Stimulated activated CD4-positive, alpha-beta T cell treated with anti-CD3 and anti-CD28 coated beads, Interleukin-12 subunit alpha, Interleukin-12 subunit beta, amount 100 ng/mL, for 48 hours (primary cell): ENCODE measurements at places on chromosomes 11 and 22.

GRCh38 chr22:28989484-28989883 lies 72.1 kb downstream of the C22orf31 start:
- DNase-seq = no peak

DNA sequence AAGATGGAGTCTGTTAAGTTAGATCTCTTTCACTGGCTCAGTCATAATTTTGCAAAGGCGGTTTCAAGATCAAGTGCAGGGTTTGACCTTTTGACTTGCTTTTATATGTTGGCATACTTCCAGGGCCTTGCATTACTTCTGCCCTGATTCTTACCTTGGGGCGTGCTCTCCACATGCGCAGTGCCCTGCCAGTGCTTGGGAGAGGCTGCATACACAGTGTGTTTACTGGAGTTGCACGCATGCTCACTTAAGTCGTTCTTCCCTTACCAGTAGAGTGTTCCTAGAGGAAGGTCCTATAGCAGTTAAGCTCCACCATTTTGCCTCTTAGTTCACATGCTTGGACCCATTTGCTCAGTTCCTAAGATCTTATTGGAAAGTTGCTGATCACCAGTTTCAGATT lies 21.0 kb upstream of the TMEM123 start:
- no peak for DNase-seq

- no peak for DNase-seq
Measured at GRCh38 chr11:130212431-130212961, 52.9 kb downstream of the ST14 start.

- no peak for DNase-seq
Measured at GRCh38 chr11:64001484-64002420, 15.5 kb downstream of the OTUB1 start.

- no peak for DNase-seq
Measured at GRCh38 chr11:71298761-71299181, 46.4 kb upstream of the SHANK2 start.

- no peak for DNase-seq
Measured at GRCh38 chr11:96256215-96257011, 86.6 kb downstream of the MAML2 start.

GRCh38 chr11:6871278-6871677 lies 5.1 kb upstream of the OR10A4 start:
- no peak for DNase-seq

GRCh38 chr11:60077216-60077817 lies 11.1 kb upstream of the MS4A2 start:
- no peak for DNase-seq

DNA sequence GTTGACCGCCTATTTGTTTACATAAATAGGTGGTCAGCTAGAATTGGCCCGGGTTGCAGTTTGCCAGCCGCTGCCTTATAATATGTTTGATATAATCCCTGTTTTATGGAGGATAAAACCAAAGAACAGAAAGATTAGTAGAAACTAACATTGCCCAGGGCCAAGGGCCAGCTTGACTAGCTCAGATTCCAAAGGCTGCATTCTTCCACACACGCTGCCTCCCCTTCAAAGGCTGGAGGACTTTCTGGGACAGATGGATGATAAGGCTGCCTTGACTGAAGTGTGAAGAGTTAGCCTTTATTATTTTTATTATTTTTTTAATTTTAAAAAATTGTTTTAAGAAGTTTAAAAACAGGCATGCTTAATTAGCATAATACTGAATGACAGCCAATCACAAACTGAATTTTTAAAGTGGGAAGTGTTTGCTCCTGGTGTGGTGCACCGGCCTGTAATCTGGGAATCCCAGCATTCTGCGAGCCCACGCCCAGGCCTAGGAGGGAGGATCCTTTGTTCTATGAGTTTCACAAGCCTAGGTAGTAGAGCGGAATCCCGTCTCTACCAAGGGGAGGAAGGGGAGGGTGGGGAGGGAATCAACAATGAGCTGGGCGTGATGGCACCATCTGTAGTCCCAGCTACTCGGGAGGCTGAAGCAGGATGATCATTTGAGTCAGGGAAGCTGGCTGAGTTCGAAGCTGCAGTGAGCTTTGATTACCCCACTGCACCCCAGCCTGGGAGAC lies 114.9 kb downstream of the NAV2 start:
- DNase-seq = no peak

DNA sequence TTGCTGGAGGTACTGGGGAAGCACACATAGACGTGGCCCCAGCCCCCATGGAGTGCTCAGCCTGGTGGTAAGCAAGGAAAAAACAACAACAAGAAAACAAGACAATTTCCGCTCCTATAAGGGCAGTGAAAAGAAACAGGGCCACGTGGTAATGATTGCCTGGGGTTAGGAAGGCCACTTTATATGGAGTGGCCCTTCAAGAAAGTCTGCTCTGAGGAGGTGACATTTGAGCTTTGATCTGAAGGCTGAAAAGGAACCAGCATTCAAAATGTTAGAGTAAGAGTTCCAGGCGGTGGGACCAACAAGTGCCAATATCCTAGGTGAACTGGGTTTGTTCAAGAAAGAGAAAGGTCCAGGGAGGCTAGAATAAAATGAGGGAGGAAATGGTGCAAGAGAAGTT lies 87.6 kb downstream of the SCN3B start:
- no peak for DNase-seq

GRCh38 chr11:47071791-47072261 lies 104.9 kb downstream of the ARFGAP2 start:
- DNase-seq = no peak

DNA sequence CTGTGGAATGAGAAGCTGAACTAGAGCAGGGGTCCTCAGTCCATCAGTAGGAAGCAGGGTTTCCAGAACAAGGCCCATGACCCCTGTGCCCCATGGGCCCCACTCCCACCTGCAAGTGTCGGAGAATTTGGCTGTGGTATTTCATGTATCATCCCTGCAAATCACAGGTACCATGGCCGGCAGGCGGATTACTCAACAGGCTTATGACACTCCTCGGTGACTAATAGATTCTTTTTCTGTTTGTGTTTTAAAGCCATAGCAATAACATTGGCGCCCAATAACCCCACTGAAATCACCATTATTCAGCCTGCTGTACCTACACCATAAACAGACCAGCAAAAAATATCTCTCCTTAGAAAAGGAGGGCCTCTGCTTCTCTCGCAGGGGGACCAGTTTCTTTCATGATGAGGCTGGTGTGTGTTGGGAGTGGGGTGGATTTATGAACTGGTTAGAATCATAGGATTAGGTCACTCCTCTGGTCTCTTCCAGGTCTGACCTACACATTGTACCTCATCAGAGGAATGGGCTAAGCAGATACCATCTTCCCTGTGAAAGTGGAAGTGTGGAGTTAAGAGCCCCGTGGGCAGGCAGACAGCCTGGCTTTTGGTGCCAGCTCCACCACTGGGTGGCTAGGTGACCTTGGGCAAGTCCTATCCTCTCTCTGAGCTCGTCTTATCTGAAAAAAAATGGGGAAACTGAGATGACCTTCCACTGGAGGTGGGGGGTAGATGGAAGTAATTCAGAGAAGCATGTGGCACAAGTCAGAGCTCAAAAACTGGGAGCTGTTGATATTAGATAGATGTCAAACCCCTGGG lies 60.2 kb upstream of the WNT11 start:
- DNase-seq = no peak

- DNase-seq = no peak
Measured at GRCh38 chr22:30931541-30932300, 36.9 kb downstream of the MORC2 start.

GRCh38 chr11:27174672-27175210 lies 134.1 kb downstream of the BBOX1 start:
- DNase-seq = no peak

DNA sequence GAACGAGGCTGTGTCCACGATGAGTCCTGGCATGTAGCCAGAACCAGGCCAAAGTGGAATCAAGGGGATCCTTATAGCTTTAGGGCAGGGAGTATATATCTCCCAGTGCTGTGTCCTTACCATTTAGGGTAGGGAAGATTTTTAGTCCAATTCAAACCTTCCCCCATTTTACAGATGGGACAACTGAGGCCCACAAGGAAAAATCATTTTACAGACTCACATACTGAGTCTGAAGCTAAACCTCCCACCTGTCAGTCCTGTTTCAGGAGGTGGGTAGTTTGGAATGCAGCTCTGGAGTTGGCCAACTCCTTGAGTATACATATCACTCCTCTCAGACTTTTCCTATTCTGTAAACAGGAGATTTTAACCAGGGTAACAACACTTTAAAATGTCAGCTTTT lies 33.1 kb upstream of the TFIP11 start:
- no peak for DNase-seq

GRCh38 chr11:38968951-38969350 lies 2370.9 kb upstream of the RAG2 start:
- DNase-seq = no peak

- no peak for DNase-seq
Measured at GRCh38 chr11:62169935-62170334, 20.1 kb upstream of the SCGB1D1 start.

GRCh38 chr22:46834021-46834737 lies 71.7 kb downstream of the TBC1D22A start:
- no peak for DNase-seq

GRCh38 chr11:96620464-96621044 lies 230.7 kb downstream of the JRKL start:
- no peak for DNase-seq

DNA sequence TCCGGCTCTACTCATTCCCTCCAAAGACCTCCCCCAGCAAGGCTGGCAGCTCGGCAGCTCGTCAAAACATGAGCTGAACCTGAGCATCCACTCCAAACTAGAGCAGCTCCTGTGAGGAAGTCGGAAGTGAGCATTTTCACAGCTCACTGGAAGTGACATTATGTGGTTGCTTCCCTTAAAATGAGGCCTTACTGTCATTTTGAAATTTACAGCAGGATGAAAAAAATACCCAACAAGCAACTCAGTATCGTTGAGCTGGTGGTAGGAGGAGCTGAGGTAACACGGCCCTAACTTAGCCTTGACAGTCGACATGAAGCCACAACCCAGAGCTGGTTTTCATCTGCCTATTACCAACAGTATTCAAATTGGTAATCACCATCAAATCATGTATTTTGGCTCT lies 38.0 kb upstream of the ARFGAP3 start:
- DNase-seq = no peak

DNA sequence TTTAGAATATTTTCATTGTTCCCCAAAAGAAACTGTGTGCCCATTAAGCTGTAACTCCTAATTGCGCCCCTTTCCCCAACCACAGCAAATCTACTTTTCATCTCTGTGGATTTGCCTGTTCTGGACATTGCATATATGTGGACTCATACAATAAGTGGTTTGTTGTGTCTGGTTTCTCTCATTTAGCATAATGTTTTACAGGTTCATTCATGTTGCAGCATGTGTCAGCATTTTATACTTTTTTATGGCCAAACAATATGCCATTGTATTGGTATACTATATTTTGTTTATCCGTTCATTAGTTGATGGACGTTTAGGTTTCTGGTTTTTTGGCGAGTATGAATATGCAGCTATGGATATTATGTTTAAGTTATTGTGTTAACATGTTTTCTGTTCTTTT lies 23.8 kb downstream of the NUCB2 start:
- no peak for DNase-seq

DNA sequence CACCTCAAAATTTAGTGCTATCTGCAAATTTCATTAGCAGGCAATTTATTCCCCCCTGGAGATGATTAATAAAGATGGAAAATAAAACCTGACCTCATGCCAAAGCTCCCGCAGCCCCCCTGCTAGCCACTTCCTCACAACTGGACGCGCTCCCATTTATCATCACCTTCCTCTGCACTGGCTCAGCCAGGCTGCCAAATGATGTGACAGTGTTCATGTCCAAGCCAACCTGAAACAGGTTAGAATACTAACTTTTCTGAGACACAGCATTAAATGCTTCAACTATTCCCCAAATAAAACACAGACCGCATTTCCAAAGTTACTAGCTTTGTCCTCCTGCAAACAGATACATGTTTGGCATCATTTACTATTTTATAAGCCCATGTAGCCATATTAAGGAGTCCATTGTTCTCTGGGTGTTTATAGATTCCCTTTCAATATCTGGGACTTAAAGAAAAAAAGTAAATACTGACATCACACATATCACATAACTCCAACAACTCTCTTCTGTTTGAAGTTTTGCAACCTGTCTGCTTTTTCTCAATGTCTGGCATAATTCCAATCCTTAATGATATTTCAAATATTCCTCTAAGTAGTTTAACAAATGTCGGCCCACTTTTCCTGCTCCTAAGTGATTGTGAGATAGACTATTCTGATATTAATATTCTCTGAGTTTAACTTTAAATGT lies 829.7 kb upstream of the FAT3 start:
- no peak for DNase-seq

DNA sequence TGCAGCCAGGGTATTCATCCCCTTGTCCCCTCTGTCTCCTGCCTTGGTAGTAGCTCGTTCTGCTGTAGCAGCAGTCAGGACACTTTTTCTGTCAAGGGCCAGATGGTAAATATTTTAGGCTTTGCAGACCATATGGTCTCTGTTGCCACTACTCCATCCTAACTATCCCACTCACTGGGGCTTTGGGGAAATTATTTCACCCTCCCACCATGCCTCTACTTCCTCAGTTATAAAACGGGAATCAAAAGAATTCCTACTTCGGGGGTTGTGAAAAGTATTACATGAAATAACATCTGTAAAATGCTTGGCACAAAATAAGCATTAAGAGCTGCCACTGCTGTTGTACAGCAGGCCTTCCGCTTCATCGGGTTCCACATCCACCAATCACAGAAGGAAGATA lies 89.9 kb upstream of the LDLRAD3 start:
- DNase-seq = no peak

DNA sequence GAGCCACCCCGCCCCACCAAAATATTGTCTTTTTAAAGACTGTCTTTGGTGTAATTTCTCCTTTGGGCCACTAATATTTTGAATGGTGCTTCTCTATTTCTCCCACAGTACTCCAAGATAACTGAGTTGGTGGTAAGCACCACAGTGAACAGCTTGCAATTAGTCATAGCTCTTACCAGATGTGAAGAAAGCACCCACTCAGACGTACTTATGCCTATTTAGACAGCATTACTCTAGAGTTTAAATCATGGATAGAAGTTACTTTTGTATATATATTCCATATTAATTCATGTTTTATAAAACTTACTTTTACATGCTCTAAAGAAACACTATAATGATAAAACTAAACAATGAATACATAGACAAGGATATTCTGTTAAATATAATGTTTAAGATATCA lies 12.7 kb downstream of the ANO3 start:
- no peak for DNase-seq

GRCh38 chr22:48870436-48870835 lies 957.2 kb downstream of the BRD1 start:
- DNase-seq = no peak
